A549 treated with dexamethasone at 1 μM for 4 hours (cell line): ENCODE measurements at places on chromosomes 7 and 10. TPM values are rescaled to one million over a fixed set of nuclear protein-coding genes. Genes with fewer than 3 reads are reported as not detected.

GET4 gene
- 38.8 to 67.6 TPM (median 52.9 TPM) in 5 replicates for total RNA-seq

CYP2W1 gene
- 0.05 to 0.10 TPM in 2 of 5 replicates, not detected in the others for total RNA-seq

VWC2 gene
- total RNA-seq: not detected in 5 replicates

RADIL gene
- 1.2 to 1.9 TPM (median 1.7 TPM) in 5 replicates for total RNA-seq

TBL2 gene
- total RNA-seq: 46.1 to 52.6 TPM (median 50.4 TPM) in 5 replicates

TMEM196 gene
- not detected in 5 replicates for total RNA-seq

MAGI2 gene
- 0.27 to 0.47 TPM (median 0.32 TPM) in 5 replicates for total RNA-seq

THSD7A gene
- 1.8 to 4.0 TPM (median 2.3 TPM) in 5 replicates for total RNA-seq

CELF2 gene
- 0.03 to 0.08 TPM (median 0.07 TPM) in 5 replicates for total RNA-seq

NYAP1 gene
- total RNA-seq: 3.9 to 7.8 TPM (median 6.4 TPM) in 5 replicates

UNCX gene
- 0.05 to 0.07 TPM (median 0.05 TPM) in 3 of 5 replicates, not detected in the others for total RNA-seq

ANXA8L1 gene
- 97.3 to 134 TPM (median 106 TPM) in 5 replicates for total RNA-seq

PNLIPRP3 gene
- 0.04 TPM in 2 of 5 replicates, not detected in the others for total RNA-seq

TLX1 gene
- 0.04 TPM in 1 of 5 replicates, not detected in the others for total RNA-seq

CALCR gene
- 0.05 to 0.08 TPM (median 0.06 TPM) in 3 of 5 replicates, not detected in the others for total RNA-seq

AS3MT gene
- 2.6 to 4.1 TPM (median 3.4 TPM) in 5 replicates for total RNA-seq

CALML3 gene
- total RNA-seq: 0.02 TPM in 1 of 5 replicates, not detected in the others

CDHR3 gene
- 3.5 to 4.3 TPM (median 3.8 TPM) in 5 replicates for total RNA-seq

ITPRIP gene
- total RNA-seq: 49.0 to 73.5 TPM (median 70.3 TPM) in 5 replicates

SLC18A2 gene
- 0.02 to 0.04 TPM in 2 of 5 replicates, not detected in the others for total RNA-seq

IQUB gene
- total RNA-seq: 0.04 to 0.11 TPM (median 0.06 TPM) in 4 of 5 replicates, not detected in the other

AASS gene
- 0.05 to 0.12 TPM (median 0.06 TPM) in 5 replicates for total RNA-seq

FAM25G gene
- 0.83 to 0.92 TPM in 2 of 5 replicates, not detected in the others for total RNA-seq
